GM04503 (cell line): ENCODE measurements at places on chromosomes 16 and 17.
A peak's percentile ranks its signal among the peaks of the same experiment; 100 is the strongest.

GRCh38 chr16:54594601-54595391 lies 308.2 kb upstream of the IRX3 start:
- DNase-seq = no peak

DNA sequence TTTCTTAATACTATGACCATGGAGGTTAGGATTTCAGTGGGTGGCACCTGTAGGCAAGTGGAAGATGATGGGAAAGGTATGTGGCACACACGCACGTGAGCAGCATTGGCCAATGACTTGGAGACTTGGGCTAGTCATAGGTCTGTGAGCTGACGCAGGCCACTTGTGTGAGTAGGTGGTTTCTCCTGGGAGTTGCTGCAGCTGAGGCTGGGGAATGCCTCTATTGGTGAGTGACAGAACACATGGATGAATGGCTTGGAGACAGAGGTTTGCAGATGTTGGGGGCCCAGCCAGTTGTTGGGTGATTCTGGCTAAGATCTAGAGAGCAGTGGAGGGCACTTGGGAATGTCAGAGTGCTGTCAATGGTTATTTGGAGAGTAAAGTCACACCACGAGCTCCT lies 64.1 kb downstream of the MARF1 start:
- no peak for DNase-seq

GRCh38 chr17:43356999-43357398 lies 41.8 kb upstream of the ARL4D start:
- DNase-seq = peak; percentile 80

DNA sequence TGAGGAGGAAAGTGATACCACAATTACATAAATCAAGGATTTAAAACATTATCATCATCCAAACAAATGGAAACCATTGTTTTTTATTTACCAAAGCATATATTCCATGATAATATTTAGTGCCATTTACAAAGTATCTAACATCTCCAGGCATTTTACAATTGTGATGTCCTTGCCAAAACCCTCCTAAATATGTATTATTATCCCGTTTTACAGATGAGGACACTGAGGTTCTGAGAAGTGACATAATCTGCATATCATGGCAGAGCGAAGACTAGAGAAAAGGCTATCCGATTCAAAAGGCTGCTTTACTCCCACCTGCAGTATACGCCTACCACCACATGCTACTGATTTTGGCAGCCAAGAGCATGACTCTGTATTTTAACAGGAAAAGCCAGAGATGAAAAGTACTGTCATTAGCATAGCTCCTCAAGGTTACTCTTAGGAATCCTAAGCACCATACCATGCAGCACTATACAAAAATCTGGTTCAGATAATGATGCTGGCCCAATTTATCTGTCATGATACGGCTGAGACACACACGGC lies 301.4 kb downstream of the CA10 start:
- DNase-seq = no peak

- no peak for DNase-seq
These were observed 288.7 kb upstream of the ERCC4 start for GRCh38 chr16:13631213-13631767.

- DNase-seq = no peak
These were observed 131.9 kb upstream of the SHISA6 start for GRCh38 chr17:11109106-11109505.

- peak; percentile 44 for DNase-seq
These were observed 4.7 kb upstream of the NDEL1 start for GRCh38 chr17:8430966-8431365.

DNA sequence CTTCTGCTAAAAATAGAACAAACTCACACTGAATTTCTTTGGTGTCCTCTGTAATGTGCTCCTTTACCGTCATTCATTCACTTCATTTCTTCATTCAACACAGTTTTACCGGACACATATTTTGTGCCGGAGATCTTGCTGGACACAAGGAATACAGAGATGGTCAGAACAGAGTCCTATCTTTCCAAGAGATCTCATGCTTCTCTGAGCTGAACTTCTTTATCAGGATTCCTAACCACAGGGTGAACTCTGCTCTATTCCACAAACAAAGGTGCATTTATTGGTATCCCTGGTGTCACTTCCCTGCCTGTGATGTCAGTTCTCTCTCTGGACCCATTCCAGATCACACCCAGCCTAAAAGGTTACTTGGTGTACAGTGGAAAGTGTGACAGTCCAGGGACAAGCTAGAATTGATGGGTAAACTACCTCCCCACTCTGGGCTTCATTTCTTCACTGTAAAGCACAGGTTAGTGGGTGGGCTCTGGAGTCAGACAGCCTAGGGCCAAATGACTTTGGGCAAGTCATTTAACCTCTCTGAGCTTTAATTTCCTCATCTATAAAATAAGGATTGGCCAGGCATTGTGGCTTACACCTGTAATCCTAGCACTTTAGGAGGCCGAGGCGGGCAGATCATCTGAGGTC lies 4.2 kb downstream of the IFI35 start:
- no peak for DNase-seq

- no peak for DNase-seq
These were observed 67.7 kb downstream of the CYLD start for GRCh38 chr16:50809561-50809960.

DNA sequence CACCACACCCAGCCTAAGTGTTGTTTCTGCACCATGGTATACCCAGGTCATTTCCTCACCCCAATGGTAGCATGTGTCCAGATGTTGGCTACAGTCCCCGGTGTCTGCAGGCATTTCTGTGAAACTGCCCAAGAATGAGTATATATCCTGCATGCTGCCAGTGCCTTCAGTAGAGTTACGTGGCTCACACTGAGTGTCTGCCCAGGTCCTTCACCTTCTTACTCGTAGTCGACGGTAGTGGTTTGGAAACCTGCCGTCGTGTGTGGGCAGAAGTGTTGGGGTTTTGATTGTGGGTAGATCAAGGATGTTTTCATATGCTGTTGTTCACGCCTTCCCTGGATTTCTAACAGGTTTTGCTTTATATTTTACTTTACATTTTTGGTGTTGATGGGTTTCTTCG lies 16.8 kb downstream of the TCF25 start:
- DNase-seq = no peak

DNA sequence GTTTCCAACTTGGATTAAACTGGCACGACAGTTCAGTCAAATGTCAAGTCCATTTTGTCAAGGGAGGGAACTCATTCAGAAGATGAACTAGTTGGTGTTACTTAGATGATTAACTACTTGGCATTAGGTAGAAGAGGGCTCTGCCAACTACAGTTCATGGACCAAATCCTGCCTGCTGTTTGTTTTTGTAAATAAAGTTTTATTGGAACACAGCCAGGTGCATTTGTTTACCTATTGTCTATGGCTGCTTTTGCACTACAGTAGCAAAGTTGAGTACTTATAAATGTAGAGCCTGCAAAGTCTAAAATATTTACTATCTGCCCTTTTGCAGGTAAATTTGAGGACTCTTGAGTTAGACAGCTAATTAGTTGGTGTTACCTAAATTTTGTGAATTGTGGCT lies 410.0 kb downstream of the MAF start:
- no peak for DNase-seq

- no peak for DNase-seq
These were observed 922.8 kb upstream of the EEF2KMT start for GRCh38 chr16:6020162-6020985.

- peak; percentile 85 for DNase-seq
These were observed 145.0 kb downstream of the SEC14L1 start for GRCh38 chr17:77285594-77286390.

DNA sequence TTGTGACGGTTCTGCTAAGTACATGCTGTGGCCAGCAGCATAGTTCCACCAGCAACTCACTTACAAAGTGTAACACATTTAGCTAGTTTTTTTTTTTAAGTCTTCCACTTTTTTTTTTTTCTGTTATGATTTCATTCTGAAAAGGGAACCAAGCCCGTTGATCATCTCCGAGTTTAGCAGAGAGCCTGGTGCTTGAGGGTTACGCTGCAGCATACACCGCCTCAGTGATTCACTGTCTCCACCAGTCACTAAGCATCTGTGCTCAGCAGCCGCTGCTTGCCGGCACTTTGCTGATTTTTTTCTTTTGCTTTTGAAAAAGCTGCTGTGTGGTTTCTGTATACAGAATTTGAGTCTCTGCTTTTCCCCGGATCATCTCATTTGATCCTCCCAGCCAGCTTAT lies 194.5 kb upstream of the CDH13 start:
- no peak for DNase-seq

- no peak for DNase-seq
These were observed 33.5 kb upstream of the BCO1 start for GRCh38 chr16:81204798-81205680.

DNA sequence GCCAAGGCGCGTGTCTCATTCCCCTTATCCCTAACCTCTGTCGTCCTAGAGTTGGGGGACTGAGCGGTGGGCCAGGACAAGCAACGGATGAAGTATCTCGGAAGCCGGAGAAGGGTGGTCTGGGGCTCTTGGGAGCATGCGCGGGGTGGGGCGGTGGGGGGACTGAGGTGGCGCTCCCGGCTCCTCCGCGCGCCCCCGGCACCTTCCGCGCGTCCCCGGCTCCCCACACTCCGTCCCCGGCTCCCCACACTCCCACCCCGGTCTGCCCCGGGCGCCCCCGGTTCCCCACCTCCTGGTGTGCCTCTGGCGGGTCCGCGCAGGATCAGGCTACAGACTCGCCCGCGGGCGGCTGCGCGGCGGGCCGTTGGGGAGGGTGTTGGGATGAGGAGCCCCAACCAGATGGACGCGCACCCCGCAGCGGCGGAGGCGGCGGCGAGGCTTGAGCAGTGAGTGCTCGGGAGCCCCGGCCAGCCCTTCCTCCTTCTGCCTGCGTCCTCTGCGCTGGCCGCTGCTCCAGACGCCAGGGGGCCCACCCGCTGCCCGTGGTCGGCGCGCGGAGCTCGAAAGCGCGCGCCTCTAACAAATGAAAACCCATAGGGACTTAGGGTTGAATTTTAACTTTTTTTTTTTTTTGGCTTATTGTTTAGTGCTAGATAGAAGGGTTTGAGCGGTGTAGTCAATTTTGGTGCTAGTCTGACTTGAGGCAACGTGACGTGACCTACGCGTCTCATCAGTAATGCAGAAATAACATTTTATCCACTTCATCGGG lies 5.6 kb upstream of the CRYM start:
- no peak for DNase-seq

DNA sequence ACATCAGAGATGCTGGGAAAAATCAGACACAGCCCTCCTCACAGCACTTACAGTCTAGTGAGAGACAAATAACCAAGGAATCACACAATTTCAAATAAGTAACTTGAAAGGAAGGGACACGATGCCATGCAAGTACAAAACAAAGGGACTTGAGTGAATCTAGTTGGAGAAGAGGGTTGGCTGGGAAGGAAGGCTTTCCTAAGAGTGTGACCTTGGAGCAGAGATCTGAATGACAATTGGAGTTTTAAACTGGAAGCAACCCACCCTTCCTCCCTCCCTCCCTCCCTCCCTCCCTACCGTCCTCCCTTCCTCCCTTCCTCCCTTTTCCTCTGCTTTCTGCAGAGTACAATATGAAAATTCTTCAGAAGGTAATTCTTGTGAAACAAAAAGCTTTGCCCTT lies 31.1 kb downstream of the ADAMTS18 start:
- DNase-seq = no peak

DNA sequence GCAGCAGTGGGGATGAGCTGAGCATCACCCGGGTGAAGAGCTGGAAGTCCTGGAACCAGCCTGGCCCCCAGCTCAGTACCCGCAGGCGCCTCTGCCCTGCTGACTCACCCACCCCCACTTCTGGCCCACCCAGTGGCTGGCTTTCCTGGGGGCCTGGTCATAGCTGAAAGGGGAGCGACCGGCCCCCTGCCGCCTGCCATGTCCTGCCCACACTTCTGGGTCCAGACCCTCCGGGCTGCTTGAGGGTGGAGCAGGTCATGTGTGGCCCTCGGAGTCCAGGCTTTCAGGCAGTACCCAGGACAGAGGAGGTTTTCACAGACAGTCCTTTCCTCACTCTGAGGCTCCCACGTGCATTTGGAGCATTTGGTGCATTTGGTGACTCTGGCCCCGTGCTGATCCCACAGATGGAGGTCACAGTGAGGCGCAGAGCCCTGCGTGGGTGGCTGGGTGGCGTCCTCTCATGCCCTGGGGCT lies 7.1 kb upstream of the PIEZO1 start:
- DNase-seq = no peak

DNA sequence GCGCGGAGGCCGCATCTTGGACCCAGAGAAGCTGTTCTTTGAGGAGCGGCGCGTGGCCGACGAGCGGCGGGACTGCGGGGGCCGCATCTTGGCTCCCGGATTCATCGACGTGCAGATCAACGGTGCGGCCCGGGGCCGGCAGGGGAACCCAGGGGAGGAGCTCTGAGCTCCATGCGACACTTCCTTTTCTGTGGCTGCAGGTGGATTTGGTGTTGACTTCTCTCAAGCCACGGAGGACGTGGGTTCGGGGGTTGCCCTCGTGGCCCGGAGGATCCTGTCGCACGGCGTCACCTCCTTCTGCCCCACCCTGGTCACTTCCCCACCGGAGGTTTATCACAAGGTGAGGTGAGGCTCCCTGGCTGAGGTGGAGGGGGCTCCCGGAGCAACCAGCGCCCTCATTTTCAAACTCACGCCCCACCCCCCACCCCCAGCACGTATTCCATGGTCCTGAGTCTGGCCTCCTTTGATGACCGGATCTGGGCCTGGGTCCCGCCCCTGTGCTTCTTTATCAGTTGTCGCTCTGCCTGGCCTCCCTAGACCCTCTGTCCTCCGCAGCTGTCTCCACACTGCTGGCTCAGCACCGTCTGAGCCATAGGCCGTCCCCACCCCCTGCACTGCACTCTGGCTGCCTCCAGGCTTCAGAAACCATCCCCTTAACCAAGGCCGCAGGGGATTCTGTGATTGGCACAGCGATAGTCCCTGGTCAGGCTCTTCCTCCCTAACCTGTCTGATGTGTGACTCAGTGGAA lies 787 bp downstream of the AMDHD2 start:
- DNase-seq = no peak

DNA sequence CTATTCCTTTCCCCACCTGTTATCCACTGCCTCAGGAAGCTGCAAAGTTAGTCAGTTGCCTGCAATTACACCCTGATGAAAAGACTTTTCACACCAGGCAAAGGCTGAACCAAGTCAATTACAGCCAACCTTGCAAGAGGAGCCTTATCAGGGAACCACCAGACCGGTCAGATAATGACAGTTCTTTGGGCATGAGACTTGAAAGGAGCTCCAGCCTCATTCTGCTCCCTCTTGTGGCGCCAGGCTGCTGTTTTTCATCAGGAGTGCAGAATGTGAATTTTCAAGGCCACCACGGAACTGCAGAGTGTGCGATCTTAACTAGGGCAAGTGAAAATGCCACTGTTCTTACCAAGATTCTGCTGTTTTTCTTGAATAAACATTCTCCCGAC lies 22.5 kb downstream of the DNAI2 start:
- no peak for DNase-seq
